Stromal cell of bone marrow (primary cell): ENCODE measurements at places on chromosomes 12 and 14.
A peak's percentile ranks its signal among the peaks of the same experiment; 100 is the strongest.

GRCh38 chr14:33833706-33834465 is 117.0 kb downstream of the EGLN3 start:
- no peak for DNase-seq

GRCh38 chr14:96040828-96041371 is 1.7 kb downstream of the C14orf132 start:
- DNase-seq = no peak

DNA sequence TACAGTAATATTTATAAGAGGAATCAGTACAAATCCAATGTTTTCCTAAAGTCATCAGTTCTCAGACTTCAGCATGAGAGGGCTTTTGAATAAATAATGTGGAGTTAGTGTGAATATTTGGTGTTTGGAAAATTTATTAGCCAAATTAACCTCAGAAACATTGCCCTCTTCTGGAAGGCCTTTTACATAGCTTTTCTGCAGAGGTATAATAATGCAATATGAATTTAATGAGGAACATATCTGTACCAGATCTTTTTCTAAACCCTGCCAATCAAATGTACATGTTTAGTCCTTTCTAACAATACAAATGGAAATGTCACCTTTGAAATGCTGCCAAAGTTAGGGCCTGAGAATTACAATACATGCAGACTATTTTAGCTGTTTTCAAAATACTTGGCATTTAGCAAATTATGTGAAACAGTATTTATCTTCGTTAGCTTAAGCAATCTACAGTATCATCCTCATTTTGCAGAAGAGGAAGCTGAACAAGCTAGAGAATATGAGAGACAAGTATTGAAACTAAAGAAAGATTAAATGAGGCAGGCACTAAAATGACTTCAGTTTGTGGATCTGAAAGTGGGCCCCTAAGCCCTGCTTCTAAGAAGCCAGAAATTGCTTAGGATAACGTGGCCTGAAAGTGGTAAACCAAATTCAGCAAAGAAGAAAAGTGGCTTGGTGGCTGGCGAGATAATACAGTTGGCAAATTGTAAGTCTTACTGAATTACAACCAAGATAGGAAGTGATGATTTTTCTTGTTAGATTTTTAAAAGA is 60.4 kb upstream of the MANSC4 start:
- DNase-seq = no peak

DNA sequence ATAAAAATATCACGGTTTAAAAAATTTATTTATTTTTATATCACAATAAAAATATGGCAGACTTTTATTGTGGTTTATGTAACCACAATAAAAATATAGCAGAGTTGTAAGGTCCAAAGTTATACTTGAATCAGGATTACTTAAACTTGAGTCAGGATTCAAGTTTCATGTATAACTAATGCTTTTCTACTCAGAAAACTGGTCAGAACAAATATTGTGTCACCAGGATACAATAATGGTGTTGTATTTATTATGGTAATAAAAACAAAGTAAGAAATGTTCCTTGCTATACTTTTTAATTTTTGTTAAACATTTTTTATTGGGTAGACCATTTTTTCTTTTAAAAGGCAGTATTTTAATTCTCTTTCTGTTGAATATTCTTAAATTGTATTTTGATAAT is 29.2 kb upstream of the EPS8 start:
- DNase-seq = no peak

DNA sequence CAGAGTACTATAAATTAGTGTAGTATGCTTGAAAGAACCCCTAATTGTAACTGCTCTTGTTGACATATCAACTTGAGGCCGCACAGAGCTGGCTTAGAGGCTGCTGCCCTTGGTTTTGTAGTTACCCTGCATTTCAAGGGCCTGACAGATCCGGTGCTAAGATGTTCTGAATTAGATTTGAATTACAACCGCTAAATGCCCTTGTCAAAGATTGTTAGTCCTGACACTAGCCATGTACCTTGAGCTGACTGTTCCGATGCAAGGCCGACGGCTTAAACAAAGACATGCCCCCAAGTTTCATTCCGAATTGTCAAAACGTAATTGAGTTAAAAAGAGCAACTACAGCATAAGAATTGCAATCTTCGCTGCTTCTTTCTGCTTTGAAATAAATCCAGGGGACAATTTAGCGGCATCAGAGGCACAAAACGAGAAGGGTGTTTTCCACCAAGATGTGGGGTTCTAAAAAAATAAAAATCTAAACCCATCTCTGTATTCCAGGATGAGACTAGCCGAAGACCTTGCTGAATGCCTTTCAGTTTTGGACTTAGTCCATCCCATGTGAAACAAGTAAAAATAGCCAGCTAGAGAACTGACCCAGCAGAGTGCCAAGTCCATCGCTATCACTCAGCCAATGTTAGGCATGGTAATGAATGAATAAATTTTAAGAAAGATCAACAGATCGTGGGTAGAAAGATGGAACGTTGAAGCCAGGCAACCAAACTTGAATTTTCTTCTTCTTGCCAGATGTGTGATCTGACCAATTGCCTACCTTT is 148.7 kb downstream of the DICER1 start:
- DNase-seq = no peak

DNA sequence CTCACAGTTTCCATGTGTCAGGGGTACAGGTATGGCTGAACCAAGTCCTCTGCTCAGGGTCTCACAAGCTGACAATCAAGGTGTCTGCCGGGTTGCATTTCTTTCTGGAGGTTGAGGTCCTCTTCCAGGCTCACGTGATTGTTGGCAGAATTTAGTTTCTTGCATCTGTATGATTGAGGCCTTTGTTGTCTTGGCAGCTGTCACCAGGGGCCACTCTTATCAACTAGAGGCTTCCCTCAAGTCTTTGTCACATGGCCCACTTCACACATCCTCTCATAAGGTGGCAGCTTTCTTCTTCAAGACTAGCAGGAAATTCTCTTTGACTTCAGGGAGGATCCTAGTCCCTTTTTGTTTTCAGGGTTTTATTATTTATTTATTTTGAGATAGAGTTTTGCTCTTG is 46.0 kb upstream of the FOS start:
- no peak for DNase-seq

DNA sequence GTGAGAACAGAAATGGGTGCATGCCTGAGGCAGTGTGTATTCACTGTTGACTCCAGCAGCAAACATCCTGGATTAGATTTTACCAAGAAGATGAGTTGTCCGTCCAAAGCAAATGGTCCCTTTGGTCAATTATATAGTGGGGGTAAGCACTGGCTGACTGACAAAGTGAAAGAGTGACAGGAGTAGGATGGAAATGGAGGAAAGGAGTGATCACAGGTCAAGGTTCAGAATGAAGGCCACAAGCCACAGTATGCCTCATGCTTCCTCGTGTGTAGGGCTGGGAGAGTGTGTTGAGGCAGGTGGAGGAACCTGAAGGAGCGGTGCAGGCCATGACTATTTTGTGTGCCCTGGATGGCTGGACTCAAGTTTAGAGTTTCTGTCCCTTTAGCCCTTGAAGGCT is 14.3 kb downstream of the DHRS2 start:
- no peak for DNase-seq

DNA sequence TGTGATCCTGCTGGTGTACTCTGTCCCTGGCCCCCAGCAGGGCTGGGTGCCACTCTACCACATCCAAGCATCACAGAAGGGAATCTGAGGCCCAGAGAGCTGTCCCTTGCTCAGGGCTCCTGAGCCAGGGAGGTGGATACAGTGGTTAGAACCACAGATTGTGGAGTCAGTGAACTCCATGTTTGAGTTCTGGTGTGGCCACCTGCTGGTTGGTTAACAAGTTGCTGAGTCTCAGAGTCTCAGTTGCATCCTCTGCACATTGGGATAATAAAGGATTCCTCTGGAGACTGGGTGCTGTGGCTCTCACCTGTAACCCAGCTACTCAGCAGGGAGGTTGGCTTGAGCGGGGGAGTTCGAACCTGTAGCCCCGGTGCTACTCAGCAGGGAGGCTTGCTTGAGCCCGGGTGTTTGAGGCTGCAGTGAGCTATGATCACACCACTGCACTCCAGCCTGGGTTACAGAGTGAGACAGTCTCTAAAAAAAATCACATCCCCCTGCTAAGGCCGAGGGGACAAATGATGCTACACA is 39.4 kb downstream of the MVK start:
- no peak for DNase-seq

GRCh38 chr14:38839694-38840365 is 263.2 kb downstream of the SEC23A start:
- DNase-seq = no peak

- DNase-seq = peak; percentile 38
Measured at GRCh38 chr12:5083955-5084849, 40.5 kb downstream of the KCNA5 start.

DNA sequence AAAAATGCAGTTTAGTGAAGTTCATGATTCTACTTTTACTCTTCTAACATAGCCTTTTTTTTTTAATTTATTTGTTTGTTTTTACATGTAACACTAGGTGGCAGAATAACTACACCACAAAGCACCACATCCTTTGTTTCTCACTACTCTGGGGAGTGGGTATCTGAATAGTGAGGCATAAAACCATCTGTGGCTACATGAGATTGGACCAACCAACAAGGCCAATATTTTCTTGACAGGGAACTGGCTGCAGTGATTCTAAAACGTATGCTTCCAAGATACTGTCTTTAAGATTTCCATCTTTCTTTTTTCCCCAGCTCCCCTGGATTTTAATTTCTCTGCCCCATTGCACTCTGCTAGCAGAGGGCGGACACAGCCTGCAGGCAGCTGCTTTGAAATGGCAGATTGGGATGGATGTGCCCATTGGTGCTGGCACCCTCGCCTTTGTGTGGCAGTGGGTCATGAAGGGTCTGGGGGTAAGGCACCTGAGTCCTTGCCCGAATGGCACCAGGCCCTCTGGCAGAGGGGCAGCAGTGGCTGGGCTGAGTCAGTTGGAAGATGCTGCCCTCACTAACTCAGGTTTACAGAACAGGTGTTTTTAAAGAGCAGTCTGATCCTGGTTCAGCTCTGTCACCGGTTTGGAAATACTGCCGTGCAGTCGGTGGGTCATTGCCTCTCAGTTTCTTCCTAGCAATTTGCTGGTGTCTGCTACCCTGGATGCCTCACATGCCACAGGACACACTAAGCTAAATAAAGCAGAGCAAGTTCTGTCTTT is 429.1 kb downstream of the RAD51B start:
- peak; percentile 61 for DNase-seq

DNA sequence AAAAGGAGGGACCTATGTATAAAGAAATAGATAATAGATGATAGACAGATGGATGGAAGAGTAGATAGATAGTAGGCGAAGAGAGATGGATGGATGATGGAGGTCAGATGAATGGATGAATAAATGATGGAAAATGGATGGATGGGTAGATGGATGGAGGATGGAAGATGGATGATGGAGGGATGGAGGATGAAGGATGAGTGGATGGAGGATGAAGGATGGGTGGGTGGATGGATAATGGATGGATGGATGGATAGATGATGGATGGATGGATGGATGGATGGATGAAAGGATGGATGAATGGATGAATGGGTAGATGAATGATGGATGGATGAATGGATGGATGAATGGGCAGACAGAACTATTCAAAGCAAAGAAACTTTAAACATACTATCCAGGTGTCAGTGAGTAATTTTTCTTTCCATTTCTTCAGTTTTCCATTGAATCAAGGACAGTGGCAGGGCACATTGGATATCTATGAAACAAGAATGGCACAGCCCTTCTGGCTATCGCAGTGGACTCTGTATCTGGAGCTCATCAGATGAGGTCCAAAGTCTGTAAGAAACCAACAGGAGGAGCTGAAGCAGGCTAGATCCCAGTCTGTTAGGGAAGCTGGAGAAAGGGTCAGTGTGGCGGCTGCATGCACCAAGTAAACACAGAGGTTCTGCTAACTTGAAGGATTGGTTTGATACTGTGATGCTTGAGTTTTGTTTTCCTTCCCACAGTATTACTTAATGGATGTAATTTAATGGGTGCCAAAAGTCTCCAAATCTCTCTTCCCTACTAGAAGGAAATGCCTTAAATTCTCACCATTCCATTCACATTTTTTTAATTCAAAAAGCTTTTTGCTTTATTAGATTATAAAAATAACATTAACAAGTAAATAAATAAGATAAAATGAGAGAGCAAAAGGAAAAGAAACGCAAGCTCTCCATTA is 18.1 kb upstream of the MED13L start:
- no peak for DNase-seq

DNA sequence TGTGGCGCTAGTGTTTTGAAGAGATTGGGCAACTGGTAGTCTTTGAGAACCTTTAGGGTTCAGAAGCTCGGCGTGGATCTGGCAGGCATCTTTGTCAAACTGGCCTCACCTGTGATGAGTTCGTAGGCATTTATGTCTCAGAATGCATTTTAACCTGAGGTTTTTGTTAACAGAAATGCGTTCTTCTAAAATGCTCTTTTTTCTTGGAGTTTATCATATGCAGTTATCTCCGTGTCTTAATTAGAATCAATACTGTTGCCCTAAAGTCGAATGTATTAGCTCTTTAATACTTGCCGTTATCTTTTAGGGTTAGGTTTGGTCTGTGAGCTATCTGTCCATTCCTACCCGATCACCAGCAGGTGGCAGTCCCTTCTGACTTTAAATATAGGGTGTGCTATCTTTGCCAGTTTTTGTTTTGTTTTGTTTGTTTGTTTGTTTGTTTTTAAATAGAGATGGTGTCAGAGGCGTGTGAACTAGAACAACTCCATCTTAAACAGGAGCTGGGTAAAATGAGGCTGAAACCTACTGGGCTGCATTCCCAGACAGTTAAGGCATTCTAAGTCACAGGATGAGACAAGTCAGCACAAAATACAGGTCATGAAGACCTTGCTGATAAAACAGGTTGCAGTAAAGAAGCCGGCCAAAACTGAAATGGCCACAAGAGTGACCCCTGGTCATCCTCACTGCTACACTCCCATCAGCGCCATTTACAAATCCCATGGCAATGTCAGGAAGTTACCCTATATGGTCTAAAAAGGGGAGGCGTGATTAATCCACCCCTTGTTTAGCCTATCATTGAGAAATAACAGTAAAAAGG is 1.4 kb downstream of the ATF1 start:
- no peak for DNase-seq

DNA sequence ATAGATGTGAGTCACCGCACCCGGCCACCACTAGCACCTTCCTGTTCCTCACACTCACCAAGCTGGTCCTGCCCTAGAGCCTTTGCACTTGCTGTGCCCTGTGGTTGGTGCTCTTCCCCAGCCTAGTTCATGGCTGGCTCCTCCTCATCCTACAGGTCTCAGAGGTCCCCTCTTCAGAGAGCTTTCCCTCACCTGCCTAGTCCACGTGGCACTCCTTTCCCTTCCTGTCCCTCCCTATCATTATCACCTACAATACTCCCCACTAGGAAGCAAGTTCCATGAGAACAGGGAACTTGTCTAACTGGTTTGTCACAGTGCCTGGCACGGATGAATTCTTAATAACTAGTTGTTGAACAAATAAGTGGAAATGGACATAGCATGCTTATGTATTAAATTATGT is 24.0 kb upstream of the TMED10 start:
- no peak for DNase-seq

DNA sequence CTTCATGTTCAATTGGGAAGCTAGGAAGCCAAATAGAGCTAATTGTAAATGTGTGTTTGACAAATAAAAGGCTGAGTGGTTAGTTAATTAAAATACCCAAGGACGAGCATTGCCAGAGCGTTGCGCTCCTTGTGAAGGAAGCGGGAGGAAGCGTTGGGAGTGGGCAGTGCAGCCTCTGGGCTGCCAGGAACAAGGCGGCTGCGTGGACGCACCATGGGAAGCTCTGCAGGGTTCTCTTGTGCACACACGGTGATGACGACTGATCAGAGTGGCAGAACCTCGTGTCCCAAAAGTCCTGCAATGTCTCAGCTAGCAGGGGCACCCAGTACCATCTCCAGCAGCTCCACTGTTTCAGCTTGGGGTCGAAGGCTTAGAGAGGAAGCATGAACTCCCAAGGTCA is 546.6 kb upstream of the TMEM132C start:
- DNase-seq = no peak

- no peak for DNase-seq
Measured at GRCh38 chr12:98856897-98857540, 211.9 kb downstream of the APAF1 start.

- DNase-seq = no peak
Measured at GRCh38 chr12:51962737-51963136, 11.2 kb downstream of the ACVR1B start.
